ENCODE measurements at places on chromosomes 1 and 21. TPM values are rescaled to one million over a fixed set of nuclear protein-coding genes. Genes with fewer than 3 reads are reported as not detected.

Gene KCNT2
- total RNA-seq, result 8.1 TPM

Gene TTC13
- 9.0 TPM for total RNA-seq

Gene KCNC4
- 0.51 TPM for total RNA-seq

Gene TGFB2
- 13.9 TPM for total RNA-seq

Gene DNAJC11
- total RNA-seq, result 29.0 TPM

Gene SFT2D2
- total RNA-seq, result 29.4 TPM

Gene PCSK9
- 1.0 TPM for total RNA-seq

Gene FGR
- total RNA-seq, result not detected

Gene FCRL1
- total RNA-seq, result not detected

Gene KRTAP12-2
- total RNA-seq, result not detected
